ENCODE measurements at places on chromosomes 3 and 15.

DNA sequence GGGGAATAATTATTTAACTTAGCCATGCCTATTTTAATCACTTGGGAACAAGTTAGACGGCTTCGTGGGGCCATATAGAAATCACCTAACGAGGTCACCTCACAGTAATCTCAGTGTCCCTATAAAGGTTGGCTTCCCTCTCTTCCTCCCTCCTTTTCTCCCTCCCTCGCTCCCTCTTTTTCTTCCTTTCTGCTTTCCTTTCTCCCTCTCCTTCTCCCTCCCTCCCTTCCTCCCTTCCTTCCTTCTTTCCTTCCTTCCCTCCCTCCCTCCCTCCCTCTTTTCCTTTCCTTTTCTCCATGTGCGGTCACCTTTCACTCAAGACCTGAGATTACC is 206.1 kb upstream of the DPH6 start:
- no peak for DNase-seq

GRCh38 chr3:172208586-172209332 is 169.4 kb downstream of the FNDC3B start:
- no peak for DNase-seq

- DNase-seq = peak; percentile 62
These were observed 25.0 kb downstream of the CRYGS start for GRCh38 chr3:186519021-186519658.

DNA sequence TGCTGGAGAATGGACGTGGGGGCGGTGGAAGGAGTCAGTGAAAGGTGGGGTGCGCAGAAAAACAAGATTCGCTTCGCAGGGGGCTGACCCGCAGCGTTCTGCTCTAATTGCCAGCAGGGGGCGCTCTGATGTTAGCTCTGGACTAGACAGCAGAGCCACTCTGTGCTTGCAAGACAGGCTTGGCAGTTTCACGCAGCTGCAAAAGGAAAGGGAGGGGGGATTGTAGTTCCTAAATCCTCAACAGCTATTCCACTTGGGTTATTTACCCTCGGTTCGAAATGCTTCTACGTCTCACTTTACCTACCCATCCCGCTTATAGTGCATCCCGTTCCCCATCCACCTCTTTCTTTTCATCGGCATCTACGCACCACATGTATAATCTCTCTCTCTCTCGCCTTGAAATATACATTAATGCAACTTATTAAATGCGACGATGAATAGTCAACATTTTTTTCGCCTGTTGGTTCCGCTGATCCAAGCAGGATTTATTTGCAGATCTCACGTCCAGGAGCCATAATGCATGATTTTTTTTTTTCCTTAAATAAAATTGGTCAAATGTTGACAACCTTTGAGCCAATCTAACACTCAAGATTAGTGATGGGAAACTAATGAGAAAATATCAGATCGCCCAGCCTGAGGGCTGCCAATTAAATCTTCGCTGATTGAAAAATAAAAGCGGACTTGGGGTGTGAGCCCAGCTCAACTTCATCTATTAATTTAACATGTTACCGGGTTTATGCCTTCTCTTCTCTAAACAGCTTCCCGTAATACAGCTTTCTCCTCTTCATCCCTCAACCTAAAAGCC is 216.4 kb downstream of the MEIS2 start:
- DNase-seq = peak; percentile 8

- DNase-seq = no peak
These were observed 21.0 kb downstream of the IFT122 start for GRCh38 chr3:129461022-129461421.

DNA sequence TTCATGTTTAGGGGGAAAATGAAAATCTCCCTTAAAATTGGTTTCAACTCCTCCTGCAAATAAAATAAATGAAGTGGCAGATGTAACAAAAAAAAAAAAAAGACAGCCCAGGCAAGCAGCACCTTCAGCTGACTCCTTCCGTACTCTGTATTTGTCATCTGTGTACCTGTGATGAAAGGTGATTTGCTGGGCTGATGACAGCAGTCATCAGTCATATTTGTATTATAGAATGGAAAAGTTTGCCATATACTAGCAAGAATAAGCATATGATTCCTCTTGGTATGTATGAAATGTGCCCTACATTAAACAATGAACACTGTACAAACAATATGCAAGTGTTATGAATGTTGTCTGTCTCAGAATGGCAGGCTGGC is 44.1 kb upstream of the WWTR1 start:
- no peak for DNase-seq

DNA sequence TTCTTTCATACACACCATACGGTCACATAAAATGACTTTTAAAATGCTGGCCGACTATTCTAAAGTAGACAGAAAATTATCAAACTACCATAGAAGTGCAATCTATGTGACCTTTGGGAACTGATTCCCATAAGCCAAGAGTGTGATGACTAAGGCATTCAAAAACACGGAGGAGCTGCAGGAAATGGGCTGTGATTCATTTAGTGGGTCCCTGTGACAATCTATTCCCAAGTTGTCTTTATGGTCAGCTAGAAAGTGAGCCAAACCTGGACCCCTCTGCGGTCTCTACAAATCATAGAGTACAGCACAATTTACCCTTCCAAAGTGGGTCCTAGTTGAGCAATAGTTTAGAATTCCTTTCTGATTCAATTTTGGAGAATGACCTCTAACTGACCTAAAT is 251.5 kb upstream of the CBLB start:
- DNase-seq = no peak

GRCh38 chr15:94274745-94275144 is 43.4 kb downstream of the MCTP2 start:
- no peak for DNase-seq

GRCh38 chr3:188304501-188304900 is 150.5 kb downstream of the LPP start:
- no peak for DNase-seq

DNA sequence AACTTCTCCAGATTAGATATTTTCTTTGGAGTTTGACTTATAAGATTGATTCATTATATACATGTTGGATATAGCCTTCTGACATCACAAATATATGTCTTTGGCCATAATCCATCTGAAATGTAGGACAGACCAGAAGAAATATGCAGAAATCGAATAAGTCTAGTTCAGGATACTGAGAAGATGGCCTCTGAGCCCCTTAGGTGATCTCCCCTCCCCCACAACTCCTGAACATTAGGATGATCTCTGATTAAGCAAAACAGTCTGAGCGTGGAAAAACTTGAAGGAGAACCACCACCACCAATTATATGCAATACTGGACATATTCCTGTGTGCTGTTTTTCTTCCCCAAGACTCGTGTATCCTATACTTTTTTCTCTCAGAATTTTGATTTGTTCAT is 3.2 kb downstream of the SETD5 start:
- DNase-seq = no peak

GRCh38 chr15:77629070-77630030 is 3.4 kb downstream of the LINGO1 start:
- DNase-seq = no peak

GRCh38 chr3:53030619-53031449 is 15.0 kb downstream of the SFMBT1 start:
- peak; percentile 16 for DNase-seq

DNA sequence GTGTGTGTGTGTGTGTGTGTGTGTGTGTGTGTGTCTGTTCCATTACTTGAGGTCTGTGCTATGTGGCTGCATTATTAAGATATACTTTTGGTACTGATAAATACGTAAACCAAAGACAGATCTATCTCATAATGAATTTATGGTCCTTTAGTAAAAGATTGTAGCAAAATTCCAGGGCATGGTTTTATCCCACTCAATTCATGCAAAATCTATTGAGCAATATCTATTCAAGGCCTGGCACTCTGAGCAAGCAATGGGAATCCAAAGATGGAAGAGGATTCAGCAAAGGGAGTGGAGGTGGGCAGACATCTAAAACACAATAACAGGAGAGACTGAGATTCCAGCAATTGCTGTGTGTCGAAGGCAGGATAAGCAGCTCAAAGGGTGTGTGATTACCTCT is 86.8 kb downstream of the RFTN1 start:
- no peak for DNase-seq

DNA sequence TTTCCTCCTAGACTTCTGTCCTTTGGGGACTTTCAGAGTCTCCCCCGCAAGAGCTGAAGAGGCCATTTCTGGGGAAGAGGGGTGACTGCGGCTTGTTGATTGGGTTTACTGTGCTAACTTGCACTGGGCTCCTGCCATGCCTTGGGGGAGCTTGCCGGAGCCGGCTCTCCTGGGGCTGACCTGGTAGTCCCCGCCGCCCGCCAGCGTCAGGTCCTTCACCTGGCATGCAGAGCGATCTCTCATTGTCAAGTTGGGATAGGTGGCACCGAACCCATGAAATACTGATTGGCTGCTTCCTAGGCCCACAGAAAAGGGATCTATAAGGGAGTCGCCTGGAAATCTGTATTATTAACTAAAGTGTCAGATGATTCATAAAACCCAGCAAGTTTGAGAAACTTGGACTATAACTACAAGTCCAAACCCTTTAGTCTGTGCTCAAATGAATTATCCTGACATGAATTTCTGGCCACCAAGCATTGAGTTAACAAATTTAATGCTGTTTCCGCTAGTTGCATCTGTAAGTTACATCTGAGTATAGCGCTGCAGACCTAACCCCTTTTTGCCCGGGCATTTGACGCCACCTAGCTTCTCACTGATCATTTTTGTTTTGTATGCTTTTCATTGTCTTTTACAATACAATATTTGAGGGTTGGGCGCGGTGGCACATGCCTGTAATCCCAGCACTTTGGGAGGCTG is 607 bp upstream of the IMP3 start:
- DNase-seq = no peak

- no peak for DNase-seq
These were observed 78.8 kb upstream of the SLC6A6 start for GRCh38 chr3:14323401-14324223.

- no peak for DNase-seq
These were observed 307.3 kb downstream of the SV2B start for GRCh38 chr15:91407269-91407889.

DNA sequence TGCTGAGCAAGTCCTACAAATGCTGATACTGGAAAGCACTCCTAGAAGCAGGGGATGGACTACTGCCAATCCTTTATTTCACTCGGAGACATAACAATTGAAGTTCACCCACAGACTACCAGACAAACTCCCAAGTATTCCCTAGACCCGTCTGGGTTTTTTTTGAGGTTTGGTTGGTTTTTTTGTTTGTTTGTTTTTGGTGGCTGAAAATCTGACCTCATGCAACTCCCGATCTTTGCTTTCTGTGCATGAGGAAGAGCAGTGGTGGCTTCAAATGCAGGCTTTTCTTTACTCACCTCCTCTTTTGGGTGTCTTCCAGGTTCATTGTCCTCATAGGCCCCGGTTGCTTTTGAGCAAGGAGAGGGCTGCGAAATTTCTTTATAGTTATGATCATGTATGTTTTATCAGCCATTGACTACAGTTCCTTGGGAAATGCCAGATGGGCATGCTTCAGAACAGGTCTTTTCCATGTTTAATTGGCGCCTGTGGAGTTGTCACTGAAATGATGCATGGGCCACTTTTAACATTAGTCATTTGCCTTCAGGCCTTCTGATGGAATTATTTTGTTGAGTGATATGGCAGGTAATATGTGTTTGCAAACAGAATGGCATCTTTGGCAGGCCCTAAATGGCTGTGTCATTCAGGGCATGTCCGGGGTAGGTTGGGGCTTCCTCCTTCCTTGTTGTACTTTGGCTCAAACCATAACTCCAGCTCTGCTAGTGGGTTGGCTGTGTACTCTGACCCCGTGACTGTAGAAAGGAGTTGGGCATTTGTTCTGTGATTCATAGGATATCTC is 81.3 kb upstream of the ZBED2 start:
- no peak for DNase-seq

DNA sequence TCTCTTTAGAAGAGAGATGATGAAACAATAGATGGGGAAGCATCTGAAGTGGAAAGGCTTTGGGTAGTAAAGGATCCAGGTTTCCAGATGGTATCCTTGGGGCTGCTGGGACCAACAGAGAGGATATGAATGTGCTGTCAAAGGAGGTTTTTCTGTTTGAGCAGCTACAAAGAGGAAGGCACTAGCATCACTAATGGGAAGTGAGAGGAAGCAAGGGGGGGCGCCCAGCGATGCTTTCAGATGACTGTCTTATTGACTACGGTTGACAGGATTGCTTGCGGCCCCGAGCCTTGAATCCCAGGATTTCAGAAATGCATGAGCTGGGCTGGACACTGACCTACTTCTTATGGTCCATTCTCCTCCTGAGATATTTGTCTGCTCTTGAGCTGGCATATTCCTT is 103.8 kb upstream of the GALNT15 start:
- DNase-seq = no peak

GRCh38 chr15:74752531-74752930 is 3.9 kb downstream of the CYP1A2 start:
- no peak for DNase-seq

GRCh38 chr3:59876533-59877062 is 826.8 kb upstream of the CFAP20DC start:
- DNase-seq = no peak

- no peak for DNase-seq
These were observed 31.9 kb upstream of the RTP4 start for GRCh38 chr3:187336322-187336721.

GRCh38 chr15:49686599-49686998 is 65.8 kb downstream of the DTWD1 start:
- DNase-seq = no peak

GRCh38 chr15:23869396-23869795 is 182.3 kb upstream of the NDN start:
- DNase-seq = no peak

DNA sequence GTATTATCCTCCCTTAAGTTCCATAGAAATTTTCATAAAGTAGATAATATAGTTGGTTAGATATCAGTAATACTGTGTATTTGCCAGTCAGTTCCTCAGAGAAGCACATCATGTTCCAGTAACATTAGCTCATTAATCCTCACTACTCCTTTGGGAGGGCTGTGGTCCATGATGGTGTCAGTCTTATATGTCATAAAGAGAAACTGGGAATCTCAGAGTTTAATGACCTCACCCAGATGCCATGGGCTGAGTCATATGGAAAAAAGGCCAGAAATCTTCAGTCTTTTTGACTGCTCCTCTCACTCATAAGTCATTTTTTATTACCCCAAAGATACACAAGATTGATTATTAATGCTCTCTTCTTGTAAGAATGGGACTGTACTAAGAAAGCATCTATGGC is 188.6 kb downstream of the CHL1 start:
- DNase-seq = no peak

GRCh38 chr3:53513556-53514190 is 19.3 kb downstream of the CACNA1D start:
- DNase-seq = no peak

- DNase-seq = no peak
These were observed 9.3 kb upstream of the MELTF start for GRCh38 chr3:197038679-197039462.

- no peak for DNase-seq
These were observed 117.3 kb upstream of the NEO1 start for GRCh38 chr15:72934921-72935320.

GRCh38 chr3:20078194-20078714 is 38.0 kb downstream of the KAT2B start:
- no peak for DNase-seq

DNA sequence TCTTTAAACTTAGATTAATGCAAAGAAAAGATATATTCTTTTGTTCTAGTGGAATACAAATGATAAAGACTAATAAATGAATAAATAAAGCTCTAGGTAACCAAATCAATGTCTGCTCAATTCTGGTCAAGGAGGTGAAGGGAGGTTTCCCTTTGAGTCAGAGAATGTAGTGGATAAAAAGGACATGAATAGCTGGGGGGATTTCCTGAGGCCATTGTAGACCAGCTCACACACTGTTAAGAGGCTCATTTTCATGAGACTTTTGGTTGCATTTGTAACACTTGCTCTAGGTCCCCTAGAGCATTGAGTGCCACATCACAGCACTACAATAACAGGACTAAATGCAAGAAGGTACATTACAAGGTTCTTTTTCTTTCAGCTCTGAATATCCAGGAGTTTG is 170.7 kb downstream of the TIGIT start:
- no peak for DNase-seq

GRCh38 chr3:13075986-13076654 is 2.9 kb upstream of the IQSEC1 start:
- DNase-seq = no peak
